Smooth muscle cell of trachea (primary cell): ENCODE measurements at places on chromosomes 5 and 9. TPM values are rescaled to one million over a fixed set of nuclear protein-coding genes. Genes with fewer than 3 reads are reported as not detected.

WDR55 gene
- total RNA-seq: 34.9 and 36.7 TPM in 2 replicates

MRPL22 gene
- 11.4 and 26.8 TPM in 2 replicates for total RNA-seq

CDC25C gene
- total RNA-seq: 0.66 and 13.7 TPM in 2 replicates

QRFP gene
- total RNA-seq: not detected in 2 replicates

RASGEF1C gene
- not detected in 2 replicates for total RNA-seq

ADAMTS19 gene
- 0.33 and 0.73 TPM in 2 replicates for total RNA-seq

EGR1 gene
- total RNA-seq: 2.8 and 4.5 TPM in 2 replicates

ARSK gene
- 11.7 and 12.7 TPM in 2 replicates for total RNA-seq

TXNDC8 gene
- 1.9 TPM in 1 of 2 replicates, not detected in the other for total RNA-seq

CSF1R gene
- total RNA-seq: under 0.01 and 0.17 TPM in 2 replicates

NUTM2F gene
- not detected in 2 replicates for total RNA-seq

ADAMTSL1 gene
- 93.5 and 148 TPM in 2 replicates for total RNA-seq

GPR150 gene
- total RNA-seq: 0.29 and 0.66 TPM in 2 replicates

ZFYVE16 gene
- 24.5 and 32.1 TPM in 2 replicates for total RNA-seq

PDZD2 gene
- total RNA-seq: 0.50 and 1.7 TPM in 2 replicates

KCNV2 gene
- not detected in 2 replicates for total RNA-seq

IRX1 gene
- total RNA-seq: not detected in 2 replicates

SYK gene
- total RNA-seq: not detected in 2 replicates

LTC4S gene
- 1.3 TPM in 1 of 2 replicates, not detected in the other for total RNA-seq

SHISAL2B gene
- not detected in 2 replicates for total RNA-seq

IFNK gene
- total RNA-seq: not detected in 2 replicates

SLCO6A1 gene
- not detected in 2 replicates for total RNA-seq

LCN9 gene
- total RNA-seq: not detected in 2 replicates

SCAI gene
- 18.5 and 27.2 TPM in 2 replicates for total RNA-seq

TBC1D2 gene
- 5.2 and 15.9 TPM in 2 replicates for total RNA-seq

PCDHGA11 gene
- 23.0 and 26.9 TPM in 2 replicates for total RNA-seq

CARD6 gene
- total RNA-seq: 18.7 and 24.0 TPM in 2 replicates

PCAT7 gene
- total RNA-seq: 0.17 TPM in 1 of 2 replicates, not detected in the other

SMIM27 gene
- 1.9 and 2.5 TPM in 2 replicates for total RNA-seq

PTGS1 gene
- total RNA-seq: 44.8 and 67.8 TPM in 2 replicates

CDC23 gene
- total RNA-seq: 23.8 and 25.0 TPM in 2 replicates

EGFLAM gene
- total RNA-seq: 2.5 and 3.0 TPM in 2 replicates

IDNK gene
- 4.8 and 12.4 TPM in 2 replicates for total RNA-seq

HEMGN gene
- total RNA-seq: not detected in 2 replicates

ADRB2 gene
- 1.3 and 2.2 TPM in 2 replicates for total RNA-seq

DCANP1 gene
- not detected in 2 replicates for total RNA-seq

CDX1 gene
- total RNA-seq: 0.15 and 0.17 TPM in 2 replicates

MORN5 gene
- not detected in 2 replicates for total RNA-seq

ADAMTSL2 gene
- total RNA-seq: under 0.01 and 0.15 TPM in 2 replicates

TEX48 gene
- total RNA-seq: not detected in 2 replicates

CAVIN4 gene
- total RNA-seq: 1.2 and 1.7 TPM in 2 replicates

CEP72 gene
- 3.6 and 4.5 TPM in 2 replicates for total RNA-seq

PDCD1LG2 gene
- 5.3 and 6.3 TPM in 2 replicates for total RNA-seq

BTNL3 gene
- not detected in 2 replicates for total RNA-seq

HK3 gene
- not detected in 2 replicates for total RNA-seq

SLC6A18 gene
- not detected in 2 replicates for total RNA-seq

THBS4 gene
- total RNA-seq: 0.87 and 11.9 TPM in 2 replicates

SLC36A2 gene
- total RNA-seq: not detected in 2 replicates

CDH9 gene
- total RNA-seq: not detected in 2 replicates

PTPRD gene
- total RNA-seq: 13.1 and 21.5 TPM in 2 replicates

NIPAL4 gene
- total RNA-seq: under 0.01 TPM in 1 of 2 replicates, not detected in the other

PCDHA5 gene
- total RNA-seq: under 0.01 TPM in 1 of 2 replicates, not detected in the other

KIF2A gene
- total RNA-seq: 55.9 and 71.3 TPM in 2 replicates

ALDOB gene
- not detected in 2 replicates for total RNA-seq

NR2F1 gene
- 55.4 and 99.6 TPM in 2 replicates for total RNA-seq

BNC2 gene
- total RNA-seq: 36.1 and 52.5 TPM in 2 replicates
